ENCODE measurements at places on chromosomes 6 and 20.

- DNase-seq, result no peak
Measured at GRCh38 chr6:18742406-18742805, 355.3 kb downstream of the RNF144B start.

DNA sequence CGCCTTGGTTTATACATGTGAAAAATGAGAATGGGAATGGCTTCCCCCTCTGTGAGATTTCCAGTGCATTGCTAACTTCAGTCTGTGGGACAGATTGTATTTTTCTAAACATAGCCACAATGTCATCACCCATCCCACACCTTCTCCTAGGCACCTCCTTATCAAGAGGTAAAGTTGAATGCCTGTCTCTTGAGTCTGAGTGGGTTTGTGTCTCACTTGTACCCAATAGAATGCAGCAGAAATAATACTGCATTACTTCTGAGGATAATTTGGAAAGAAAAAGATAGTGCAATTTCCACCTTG is 27.9 kb downstream of the RIN2 start:
- no peak for DNase-seq

- no peak for DNase-seq
Measured at GRCh38 chr20:40110311-40110831, 578.7 kb downstream of the MAFB start.

DNA sequence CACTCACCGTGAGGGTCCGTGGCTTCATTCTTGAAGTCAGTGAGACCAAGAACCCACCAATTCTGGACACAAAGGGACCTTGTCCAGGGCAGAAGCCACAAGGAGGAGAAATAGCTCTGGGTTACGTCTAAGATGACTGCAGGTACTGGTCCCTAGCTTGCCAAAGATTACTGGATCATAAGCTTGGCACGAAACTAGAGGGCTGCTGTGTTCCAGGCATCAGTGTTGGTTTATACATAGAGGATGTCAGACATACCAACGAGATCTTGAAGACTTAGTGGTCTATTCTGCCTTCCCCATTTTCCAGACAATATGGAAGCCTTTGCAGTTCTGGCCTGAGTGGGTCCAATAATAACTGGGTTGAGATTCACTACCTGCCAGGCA is 175.7 kb downstream of the TBX18 start:
- no peak for DNase-seq

DNA sequence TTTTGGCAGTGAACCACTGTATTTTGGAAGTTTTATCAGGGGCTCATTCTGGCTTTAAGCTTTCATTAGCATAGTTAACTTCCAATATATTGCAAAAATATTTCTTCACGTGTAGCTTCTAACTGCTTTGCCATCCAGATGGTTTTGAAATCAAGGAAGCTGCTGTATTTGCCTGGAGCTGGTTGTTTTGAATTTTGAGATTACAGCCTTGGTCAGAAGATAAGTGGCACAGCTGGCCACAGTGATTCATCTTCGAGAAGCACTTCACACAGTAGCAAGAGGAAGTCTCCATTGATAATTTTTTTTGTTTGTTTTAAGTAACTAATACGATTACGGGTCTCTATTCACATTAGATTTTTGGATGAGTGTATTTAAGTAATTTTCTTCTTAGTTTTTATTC is 3.8 kb downstream of the APCDD1L start:
- no peak for DNase-seq

DNA sequence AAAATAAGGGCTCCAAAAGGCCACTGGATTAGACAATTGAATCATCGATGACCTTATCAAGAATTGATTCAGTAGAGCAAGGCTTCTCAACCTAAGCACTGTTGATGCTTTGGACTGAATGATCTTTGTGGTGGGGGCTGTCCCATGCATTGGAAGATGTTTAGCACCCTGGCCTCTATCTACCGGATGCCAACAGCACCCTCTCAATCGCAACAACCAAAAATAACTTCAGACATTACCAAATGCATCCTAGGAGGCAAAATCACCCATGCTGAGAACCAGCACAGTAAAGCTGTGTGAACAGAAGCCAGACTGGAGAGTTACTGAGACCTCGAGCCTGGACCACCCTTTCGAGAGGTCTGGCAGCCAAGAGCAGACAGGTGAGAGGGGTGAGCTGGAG is 67.5 kb downstream of the TBC1D7 start:
- no peak for DNase-seq

- no peak for DNase-seq
Measured at GRCh38 chr6:33717934-33718455, 6.5 kb upstream of the UQCC2 start.

Measured in stimulated activated naive CD4-positive, alpha-beta T cell treated with Interleukin-2 at 50 U/mL for 16 hours (primary cell).